Stimulated activated CD8-positive, alpha-beta memory T cell treated with anti-CD3 and anti-CD28 coated beads, Interleukin-4, amount 100 ng/mL, for 1 hour (primary cell): ENCODE measurements at places on chromosomes 3 and 15.

DNA sequence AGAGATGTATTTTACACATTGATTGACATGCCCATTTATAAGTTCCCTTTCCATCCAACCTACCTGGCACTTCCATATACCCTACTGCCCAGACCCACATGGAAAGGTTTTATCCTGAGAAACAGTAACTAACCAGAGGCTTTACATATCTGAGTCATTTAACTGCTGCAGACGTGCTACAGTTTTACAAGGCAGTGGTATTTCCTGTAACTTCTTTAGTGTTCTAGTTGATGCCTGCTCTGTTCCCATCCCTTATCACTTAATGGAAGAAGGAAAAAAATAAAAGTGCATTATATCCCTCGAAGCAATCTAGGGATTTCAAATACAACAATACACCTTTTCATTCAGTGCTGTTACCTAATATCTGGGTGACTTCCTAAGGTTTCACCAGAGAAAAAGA is 107.1 kb downstream of the TMCO5A start:
- DNase-seq, result no peak

- no peak for DNase-seq
Measured at GRCh38 chr3:182063742-182064141, 352.0 kb downstream of the SOX2 start.

DNA sequence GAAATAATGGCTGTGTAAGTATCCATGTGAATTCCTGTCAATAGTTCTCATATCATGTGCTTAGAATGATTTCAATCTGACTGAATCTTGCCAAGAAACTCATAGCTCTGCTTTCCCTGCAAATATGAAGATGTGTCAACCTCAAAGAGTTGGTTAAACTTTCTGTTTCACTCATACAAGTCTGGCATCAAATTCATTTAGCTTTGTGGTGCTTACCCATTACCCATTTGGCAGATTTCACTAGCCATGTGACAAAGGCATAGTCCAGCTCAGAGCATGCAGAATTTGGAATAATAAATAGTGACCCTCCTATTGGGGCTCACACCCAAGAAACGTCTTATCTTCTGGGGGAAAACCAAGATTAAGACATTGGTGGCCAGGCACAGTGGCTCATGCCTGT is 256.6 kb upstream of the TPRG1 start:
- no peak for DNase-seq

DNA sequence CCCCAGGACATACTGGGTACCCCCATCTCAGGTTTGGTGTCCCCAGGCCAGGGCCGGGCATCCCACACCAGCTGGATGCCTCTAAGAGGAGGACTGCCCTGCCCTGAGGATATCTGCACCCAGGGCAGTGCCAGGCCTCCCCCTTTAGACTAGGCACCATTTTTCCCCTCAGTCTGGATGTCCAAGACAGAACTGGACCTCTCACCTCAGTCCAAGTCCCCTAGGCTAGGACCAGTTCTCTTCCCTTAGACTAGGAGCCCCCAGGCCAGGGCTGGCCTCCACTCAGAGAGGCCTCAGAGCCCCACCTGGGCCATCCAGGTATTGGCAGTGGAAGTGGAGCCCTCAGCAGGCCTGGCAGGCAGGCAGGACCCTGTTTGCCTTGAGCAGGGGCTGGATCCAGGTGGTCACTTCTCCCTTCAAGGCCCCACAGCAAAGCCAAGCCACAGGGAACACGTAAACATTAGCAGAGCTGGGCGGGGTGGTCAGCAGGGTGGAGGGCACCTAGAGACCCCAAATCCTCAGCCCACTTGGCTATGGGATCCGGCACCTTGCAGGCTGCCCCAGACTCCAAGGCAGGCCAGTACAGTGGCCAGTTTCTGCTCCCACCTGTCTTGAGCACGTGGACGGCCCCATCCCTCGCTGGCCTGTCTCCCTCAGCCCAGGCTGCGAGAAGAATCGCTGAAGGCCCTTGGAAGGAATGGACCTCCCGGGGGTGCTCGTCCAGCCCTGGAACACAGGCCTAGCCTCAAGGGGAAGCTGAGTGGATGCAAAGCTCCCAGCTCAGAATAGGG is 28.3 kb downstream of the PTH1R start:
- DNase-seq, result no peak

GRCh38 chr3:72421126-72421525 is 427.1 kb downstream of the SHQ1 start:
- DNase-seq, result no peak

DNA sequence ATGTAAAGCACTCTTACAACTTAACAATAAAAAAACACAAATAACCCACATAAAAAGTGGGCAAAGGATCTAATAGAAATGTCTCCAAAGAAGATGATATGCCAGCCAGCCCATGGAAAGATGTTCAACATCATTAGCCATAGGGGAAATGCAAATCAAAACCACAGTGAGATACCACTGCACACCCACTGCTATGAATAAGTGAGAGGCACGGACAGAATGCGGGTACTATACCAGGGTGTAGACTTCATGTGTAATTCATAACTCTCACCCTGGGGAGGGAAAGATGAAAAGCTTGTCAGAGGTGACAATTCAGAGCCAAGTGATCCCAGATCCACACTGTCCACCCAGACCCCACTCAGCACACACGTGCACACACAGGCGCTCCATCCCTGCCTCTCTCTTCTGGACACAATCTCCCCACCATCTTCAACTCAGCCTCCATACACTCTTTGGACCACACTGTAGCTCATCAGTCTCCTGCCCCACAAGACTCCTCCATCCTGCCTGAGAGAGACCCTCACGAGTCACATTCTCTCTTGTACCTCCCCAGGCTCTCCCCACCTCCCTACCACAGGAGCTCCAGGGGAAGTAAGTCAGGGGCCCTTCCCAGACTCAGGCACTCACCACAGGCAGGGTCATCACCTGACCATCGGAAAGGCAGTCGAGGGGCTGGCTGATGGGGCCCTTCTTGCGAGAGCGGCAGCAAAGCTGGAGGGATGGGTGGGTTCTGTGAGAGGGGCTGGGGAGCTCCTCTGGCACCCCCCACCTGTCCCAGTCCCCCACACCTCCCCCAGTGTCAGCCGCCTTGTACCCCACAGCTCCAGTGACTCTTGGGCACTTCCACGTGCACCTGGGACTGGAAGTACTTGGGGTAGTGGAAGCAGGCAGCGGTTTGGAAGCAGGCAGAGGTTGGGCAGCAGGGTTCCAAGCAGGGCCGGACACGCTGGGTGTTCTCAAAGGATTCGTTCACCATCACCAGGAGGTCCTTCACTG is 21.3 kb downstream of the PLA2G4E start:
- no peak for DNase-seq

DNA sequence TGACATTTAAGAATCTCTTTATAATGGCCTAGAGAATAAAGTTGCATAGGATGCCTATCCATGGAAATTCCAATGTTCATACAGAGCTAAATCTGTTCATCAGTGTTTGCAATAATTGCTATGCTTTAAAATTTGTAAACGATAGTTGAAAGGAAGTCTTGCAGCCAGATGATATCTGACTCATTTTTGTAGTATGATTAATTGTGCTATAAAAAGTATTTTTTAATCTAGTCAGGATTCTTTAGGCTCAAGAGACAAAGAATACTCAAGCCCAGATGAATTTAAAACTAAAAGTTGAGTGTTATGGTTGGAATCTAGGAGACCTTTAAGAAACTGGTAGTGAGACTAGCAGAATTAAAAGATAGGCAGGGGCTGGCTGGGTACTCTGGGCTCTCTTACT is 50.5 kb downstream of the SUCNR1 start:
- no peak for DNase-seq

DNA sequence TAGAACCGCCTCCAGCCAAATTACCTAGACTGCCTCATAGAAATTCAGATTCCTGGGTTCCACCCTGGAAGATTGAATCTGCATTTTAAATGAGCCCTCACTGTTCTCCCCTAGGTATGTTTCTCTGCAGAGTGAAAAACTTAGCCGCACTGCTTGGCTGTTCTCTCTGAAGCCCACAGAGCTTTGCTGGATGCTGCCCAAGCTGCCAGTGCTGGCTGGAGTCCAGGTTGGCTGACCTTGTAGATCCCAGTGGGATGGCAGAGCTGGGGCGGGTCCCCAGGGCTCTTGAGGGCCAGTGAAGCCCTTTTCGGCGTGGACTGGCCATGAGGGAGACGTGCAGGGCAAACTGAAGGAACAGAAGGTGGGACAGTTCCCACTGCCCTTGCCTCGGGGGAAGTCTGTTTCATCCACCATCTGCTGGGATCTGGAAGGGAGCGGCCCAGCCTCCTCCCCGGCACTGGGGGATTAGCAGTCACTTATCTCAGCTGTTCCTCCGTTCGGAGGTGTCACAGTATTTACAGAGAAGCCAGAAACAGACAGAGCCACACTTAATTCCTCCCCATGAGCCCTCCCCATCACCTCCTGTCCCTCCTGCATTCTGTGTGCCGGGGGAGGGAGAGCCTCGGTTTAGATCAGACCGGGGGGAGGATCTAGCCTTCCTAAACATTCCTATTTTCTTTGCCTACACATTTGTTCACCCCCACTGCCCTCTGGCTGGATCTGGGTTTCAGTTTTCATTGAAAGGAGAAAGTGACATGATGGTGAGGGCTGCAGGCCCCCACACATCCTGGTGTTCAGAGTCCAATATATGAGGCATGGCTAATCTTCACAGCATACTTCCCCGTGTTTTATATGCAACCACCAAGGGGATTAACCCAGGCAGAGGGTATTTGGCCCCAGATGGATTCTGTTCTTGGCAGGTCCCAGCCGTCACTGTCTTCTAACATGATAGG is 4.1 kb upstream of the ACTC1 start:
- no peak for DNase-seq

- DNase-seq, result peak; percentile 27
Measured at GRCh38 chr3:136075218-136075808, 109.8 kb downstream of the PPP2R3A start.

DNA sequence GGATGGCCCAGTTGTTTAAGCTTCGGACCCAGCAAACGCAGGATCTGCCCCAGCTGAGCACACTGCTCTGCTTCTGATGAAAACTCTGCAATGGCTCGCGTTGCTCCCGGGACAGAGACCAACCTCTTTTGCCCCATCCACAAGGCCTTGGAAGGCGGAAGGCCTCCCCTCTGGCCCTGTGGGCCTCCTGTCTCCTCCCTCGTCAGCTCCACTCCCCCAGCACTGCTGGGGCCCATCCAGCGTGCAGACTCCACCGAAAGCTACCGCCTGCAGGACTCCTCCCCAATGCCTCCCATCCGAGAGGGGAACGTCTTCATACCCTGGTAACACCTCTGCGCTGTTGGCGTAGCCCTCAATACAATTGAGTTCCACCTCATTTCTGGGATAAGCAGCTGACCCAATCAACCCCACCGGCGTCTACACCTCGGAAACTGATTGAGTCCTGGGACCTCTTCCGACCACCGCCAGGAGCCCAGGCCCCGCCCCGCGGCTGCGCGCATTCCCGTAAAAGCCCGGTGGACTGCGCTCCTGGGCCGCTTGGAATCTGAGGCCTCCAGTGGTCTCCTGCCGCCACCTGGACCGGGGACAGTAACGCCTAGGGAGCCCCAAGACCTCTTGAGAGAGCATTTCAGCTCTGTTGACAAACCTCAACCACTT is at the start of gene PRR23E:
PRR23E (plus strand) TSS at position 556 of the 657 bp plus-strand sequence. CDS start 3,555 bp downstream, outside the sequence.
- DNase-seq, result no peak

GRCh38 chr15:71782422-71783165 is 27.8 kb upstream of the NR2E3 start:
- no peak for DNase-seq

GRCh38 chr3:105911496-105911895 is 42.7 kb upstream of the CBLB start:
- no peak for DNase-seq

DNA sequence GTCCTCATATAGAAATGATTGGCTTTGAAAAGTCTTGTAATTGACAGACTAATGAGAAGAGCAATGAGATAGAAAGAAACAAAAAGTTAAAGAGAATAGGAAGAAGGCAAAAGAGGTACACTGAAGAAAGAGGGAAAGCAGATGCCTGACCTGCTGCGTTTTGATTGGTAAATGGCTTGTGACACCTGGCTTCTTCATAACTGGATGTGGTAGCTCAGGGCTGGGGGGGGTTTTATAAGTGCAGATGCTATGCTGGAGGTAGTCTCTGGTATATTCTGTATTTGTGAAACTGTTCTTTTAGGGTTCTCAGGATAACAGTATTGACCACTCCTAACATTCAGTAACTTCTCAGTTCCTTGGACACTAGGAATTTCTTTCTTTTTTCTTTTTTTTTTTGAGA is 1.4 kb downstream of the STARD9 start:
- DNase-seq, result no peak

DNA sequence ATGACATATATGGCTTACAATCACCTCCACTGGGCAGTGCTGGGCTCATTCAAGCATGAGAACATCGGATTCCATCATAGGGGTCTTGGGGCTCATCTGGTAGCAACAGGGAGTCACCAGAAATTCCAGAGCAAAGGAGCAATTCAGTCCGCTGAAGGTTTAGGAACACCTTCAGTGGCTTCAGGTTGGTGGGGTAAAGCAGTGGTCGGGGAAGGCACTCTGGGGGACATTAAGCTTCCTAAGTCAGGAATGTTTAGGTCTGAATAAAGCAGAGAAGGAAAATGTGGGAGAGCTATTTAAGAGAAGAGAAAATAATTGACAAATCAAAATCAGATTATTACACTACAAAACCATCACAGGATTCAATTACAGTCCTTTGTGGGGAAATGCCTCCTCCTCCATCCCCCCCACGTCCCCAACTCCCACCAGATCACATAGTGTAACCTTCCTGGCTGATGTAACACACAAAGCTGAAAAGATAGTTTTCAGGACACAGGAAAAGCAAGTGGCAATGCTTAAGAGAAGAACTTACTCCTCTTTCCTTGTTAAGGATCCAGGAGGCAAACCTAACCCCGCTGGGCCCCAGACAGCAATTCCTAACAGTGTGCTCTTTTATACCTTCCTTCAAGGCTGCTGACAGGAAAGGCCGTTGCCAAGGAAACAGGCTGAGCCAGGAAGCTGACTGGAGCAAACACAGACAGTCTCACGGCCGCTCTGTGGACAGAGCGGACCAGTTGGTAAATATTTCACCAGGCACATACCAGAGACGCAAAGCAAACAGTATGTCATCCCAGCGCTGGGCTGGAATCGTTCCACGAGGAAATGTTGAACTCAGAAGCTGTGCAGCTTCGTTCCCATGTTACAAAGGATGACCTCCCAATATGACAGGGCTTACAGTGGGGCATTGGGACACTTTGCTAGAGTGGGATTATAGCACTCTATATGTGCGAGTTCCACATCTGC is 57.5 kb upstream of the LMCD1 start:
- no peak for DNase-seq

DNA sequence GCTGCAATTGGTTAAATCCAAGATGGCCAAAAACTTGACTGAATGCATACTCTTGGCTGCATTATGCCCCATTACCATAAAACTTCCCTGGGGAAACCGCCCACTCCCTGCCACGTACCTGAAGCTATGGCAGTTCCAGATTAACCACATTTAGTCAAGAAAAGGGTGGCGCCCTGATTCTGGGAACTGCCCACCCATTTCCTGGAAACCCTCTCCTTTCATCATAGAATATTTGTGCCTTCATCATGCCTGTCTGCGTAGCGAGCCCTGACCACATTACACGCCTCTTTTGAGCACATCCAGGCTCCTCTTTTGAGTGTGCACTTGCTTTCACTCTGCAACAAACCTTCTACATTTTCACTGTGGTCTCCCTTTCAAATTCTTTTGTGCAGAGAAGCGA is 5.2 kb downstream of the LINS1 start:
- DNase-seq, result peak; percentile 53
